Activated CD4-positive, alpha-beta T cell treated with anti-CD3 and anti-CD28 coated beads for 24 hours (primary cell): ENCODE measurements at places on chromosomes 7 and 10.

DNA sequence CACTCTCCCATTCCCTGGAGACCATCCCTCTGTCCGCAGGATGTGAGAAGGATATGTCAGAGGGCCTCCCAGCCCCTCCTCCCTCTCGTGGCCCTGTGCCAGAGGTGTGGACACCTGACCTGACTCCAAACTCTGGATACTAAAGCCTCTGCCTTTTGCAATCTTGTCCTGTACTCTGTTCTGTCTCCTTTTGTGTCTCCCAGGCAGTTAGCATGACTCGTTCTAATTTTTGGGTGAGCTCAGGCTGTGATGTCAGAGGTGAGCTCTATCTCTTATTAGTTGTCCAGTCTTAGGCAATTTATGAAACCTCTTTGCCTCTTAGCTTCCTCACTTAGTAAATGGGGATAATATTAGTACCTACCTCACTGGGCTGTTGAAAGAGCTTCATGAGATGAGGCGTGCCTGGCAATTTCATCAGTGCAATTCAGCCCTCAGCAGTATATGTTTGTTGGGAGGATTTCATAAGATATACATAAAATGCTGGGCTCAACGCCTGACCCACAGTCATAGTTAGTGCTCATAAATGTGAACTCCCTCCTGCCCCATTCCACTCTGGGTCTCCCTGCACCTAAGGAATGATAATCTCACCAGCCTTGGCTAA is 10.9 kb downstream of the MARVELD1 start:
- DNase-seq: no peak

GRCh38 chr10:79387466-79387973 is 40.3 kb downstream of the PPIF start:
- DNase-seq: no peak

DNA sequence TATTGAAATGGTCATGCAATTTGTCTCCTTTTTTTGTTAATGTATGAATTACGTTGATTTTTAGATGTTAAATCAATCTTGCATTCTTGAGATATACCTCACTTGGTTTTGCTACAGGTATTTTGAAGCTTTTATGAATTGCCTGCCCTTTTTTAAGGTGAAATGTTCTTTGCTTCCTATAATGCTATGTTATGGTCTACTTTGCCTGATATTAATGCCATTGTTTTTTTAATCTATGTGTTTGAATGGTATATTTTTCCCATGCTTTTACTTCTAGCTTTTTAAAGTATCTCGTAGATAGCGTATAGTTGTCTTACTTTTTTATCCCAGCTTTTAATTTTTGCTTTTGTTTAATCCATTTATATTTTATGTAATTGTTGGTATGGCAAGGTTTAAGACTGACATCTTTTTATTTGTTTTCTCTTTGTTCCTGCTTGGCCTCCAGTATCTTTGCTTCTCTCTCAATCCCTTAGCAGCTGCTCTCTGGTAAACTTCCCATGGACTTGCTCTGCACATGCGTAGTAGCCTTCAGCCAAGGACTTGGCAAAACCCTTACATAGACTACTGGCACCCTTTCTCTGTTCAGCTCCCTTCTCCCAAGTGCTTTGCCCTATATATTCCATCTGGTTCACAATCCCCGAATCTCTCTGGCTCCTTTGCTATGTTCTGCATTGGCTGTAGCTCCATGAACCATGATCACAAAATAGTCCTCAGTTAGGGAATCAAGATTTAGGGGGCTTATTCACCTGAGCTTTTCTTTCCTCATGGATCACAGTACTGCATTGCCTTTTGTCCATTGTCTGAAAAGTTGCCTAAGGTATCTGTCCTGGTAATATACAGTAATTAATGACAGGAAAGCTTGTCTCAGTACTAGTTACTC is 8.4 kb downstream of the TRIM24 start:
- DNase-seq: no peak

DNA sequence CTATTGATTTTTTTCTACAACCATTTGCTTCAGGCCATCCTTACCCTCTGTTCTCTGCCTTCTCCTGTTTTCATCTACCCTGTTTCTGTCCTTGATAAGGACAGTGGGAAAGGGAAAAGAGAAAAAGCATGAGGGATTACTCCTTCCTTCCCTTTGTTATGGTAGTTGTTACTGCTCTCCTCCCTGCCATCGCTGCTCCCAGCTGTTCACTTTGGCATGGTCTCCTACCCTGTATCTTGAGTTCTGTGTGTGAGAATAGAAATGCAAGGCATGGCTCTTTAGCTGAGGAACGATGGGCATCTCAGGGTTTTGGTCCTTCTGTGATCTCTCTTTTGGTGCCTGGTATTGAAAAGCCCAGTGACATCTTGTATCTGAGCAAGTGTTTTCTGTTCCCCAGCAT is 6.4 kb downstream of the CCSER2 start:
- no peak for DNase-seq

GRCh38 chr10:986881-987619 is 1.2 kb upstream of the GTPBP4 start:
- no peak for DNase-seq

DNA sequence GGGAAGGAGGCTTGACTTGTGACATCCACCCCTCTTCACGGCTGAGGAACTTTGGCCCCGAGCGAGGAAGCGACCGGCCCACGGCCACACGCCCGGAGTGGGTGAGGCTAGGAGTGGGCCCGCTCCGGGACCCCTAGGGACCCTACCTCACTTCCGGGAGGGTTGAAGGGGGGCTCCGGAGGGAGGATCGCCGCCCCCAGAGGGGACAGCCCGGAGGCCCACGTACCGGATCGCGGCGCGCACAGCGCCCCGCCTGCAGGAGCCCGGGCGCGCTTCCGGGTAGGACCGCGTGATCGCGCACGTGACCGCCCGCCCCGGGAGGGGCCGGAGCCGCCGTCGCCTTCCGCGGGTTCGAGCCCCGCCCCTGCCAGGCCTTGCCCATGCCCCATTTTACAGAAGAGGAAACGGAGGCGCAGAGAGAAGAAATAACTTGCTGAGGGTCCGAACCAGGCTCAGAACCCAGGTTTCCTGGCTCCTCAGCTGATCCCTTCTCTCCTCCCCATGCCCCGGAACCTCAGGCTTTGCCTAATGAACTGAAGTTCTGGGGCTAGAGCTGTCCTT is at the start of gene HPS1:
Gene HPS1 (minus strand): TSS at position 275 of the 561 bp plus-strand sequence. CDS start 3,695 bp downstream, outside the sequence.
- DNase-seq: peak; percentile 77

GRCh38 chr7:98985406-98985805 is 107.1 kb downstream of the TRRAP start:
- DNase-seq: no peak

DNA sequence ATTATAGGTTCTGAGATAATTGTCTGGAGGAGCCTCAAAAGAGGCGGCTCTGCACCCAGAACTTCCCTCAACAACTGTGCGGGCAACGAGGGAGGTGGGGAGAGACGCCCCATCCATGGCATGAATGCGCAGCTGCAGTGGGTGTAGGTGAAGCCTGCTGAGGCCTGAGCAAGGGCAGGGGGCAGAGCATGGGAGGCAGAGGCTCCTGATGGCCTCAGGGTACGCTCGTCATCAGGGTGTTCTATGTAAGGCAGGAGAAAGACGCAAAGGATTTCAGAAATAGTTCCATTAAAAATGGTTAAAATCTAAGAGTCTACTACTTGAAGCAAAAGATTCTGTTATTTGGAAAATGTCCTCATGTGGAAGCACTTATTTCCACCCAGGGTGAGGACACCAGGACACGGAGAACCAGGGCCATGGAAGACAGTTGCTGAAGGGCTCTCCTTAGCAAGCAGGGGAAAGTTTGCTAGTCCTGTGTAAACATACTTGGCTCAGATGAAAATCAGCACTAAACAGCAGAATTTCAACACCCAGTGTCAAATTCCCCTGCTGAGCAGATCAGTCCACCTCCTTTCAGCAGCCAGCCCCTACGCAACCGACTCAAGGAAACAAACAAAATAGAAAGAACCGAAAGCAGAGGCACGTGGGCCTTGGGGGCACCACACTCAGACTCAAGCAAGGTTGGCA is 18.9 kb downstream of the INSIG1 start:
- no peak for DNase-seq

DNA sequence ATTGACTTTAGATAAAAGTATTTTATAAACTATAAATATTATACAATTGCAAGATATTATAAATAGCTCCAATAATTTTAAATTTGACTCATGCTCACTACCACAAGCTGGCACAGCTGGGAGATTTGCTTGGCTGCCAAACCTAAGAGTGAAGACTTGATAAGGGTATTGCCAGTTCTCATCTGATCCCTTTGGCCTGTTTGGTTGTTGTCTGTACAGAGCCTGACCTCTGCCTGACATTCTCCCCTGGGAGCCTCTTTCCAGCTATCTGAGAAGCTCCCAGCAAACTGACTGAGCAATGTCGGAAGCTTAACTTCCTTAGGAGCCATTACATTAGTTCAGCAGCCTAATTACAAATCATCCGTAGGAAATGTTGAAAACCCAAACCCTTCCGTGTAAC is 10.2 kb upstream of the LMOD2 start:
- no peak for DNase-seq

DNA sequence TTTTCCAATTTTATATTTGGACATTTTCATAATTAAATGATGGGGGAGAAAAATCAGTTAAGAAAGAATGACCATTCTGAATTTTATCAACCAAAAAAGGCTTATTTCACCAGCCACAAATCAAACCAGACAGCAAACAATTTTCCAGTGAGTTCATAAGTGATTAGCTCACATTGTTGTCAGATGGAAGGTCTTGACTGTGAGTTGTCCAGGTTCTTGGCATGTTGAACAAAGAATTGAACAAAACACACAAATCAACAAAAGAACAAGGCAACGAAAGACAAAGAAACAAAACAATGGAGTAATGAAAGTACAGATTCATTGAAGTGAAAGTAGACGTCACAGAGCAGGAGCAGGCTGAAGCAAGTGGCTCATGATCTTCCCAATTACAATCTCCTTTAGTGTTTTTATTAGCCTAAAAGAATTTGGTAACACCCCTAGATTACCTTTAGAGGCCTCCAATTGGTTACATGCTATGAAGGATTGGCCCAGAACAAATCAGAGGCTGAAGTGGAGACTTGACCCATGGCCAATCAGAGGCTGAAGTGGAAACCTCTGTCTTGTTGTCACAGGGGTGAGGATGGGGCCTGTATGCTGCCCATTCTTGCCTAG is 248.7 kb downstream of the NEBL start:
- DNase-seq: no peak

DNA sequence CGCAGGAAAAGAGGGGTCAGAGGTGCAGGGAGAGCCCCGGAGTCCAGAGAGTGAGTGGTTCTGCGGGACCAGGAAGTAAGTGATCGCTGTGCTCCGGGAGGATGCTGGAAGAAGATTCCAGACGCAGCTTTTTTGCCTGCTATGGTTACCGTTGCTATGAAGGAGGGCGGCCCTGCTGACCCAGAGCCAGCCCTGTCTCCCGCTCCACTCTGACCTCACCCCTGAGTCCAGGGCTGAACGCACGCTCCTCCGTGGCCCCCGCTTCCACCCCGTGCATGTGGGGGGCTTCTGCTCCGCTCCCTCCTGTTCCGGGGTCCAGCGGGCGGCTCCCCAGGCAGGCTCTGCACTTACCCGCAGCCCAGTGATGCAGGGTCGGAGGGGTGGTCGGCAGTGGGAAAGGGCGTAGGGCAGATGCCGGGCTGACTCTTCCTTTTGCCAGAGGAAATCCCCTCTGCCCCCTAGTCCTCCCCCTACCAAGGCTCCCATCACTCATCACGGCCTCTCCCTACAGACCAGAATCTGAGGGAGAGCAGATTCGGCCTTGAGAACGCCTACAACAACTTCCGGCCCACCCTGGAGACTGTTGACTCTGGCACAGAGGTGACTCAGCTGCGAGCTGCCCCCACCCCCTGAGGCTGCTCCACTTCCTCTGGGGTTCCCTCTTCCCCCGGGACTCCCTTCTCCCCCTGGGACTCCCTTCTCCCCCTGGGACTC is 2.7 kb upstream of the MUC17 start:
- DNase-seq: peak; percentile 53

GRCh38 chr7:46759711-46760480 is 822.0 kb downstream of the TNS3 start:
- DNase-seq: no peak

DNA sequence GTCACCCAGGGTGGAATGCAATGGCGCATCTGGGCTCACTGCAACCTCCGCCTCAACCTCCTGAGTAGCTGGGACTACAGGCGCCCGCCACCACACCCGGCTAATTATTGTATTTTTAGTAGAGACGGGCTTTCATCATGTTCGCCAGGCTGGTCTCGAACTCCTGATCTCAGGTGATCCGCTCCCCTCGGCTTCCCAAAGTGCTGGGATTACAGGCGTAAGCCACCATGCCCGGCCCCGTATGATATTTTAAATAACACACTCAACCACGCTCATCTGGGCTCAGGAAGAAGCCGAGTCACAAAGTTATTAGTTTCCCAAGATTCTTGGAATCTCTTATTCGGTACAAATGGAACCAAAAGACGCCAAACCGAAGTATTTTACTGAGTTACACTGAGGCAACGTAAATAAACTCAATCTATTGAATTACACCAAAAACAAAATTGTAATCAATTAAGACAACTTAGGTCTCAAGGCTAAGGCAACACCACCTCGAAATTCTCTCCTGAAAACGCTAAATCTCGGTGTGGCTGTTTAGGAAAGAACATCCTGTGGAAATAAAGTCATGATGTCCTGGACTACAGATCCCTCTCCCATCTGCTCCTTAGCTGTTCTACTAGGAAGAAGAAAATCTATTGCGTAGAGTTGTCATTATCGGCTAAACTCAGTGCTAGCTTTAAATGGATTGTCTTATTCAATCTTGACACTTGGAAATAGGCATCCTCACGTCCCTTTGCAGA is 910 bp downstream of the ARHGAP19 start:
- DNase-seq: no peak

- no peak for DNase-seq
These were observed 298.7 kb downstream of the THSD7A start for GRCh38 chr7:11533229-11533820.

DNA sequence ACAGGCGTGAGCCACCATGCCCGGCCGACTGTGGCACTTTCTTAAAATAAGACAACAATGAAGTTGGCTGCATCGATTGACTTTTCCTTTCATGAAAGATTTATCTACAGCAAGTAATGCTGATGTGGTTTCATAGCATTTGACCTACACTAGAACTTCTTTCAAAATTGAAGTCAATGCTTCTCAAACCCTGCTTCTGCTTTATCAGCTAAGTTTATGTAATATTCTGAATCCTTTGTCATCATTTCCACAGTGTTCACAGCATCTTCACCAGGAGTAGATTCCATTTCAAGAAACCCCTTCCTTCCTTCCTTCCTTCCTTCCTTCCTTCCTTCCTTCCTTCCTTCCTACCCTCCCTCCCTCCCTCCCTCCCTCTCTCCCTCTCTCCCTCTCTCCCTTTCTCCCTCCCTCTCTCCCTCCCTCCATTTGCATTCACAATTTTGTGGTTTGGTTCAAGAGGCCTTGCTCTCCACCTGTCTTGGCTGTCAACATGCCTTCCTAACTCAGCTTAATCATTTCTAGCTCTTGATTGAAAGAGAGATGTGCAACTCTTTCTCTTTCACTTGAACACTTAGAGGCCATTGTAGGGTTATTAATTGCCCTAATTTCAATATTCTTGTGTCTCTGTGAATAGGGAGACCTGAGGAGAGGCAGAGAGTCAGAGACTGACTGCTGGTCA is 52.1 kb downstream of the HDAC9 start:
- DNase-seq: no peak

DNA sequence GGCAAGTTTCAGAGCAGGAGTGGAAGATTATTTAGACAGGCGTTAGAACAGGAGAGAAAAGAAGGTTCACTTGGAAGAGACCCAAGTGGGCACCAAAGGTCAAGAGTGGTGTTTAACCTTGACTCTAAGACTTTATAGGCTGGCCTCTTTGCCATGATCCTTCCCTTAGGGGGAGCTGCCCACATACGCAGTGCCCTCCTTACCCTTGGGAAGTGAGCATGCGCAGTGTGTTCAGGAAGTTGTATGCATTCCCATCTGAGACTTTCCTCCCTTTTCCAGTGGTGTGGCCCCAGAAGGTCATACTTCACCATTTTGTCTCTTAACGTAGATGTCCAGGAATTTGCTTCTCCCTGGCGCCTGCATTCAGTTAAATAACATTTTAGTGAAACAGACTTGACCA is 95.8 kb downstream of the CXCL12 start:
- DNase-seq: no peak
